ENCODE measurements at places on chromosomes 12 and 14.

GRCh38 chr12:96436366-96437170 is 36.3 kb upstream of the CDK17 start:
- DNase-seq = no peak

- DNase-seq = no peak
Measured at GRCh38 chr12:89468648-89469326, 55.8 kb downstream of the GALNT4 start.

DNA sequence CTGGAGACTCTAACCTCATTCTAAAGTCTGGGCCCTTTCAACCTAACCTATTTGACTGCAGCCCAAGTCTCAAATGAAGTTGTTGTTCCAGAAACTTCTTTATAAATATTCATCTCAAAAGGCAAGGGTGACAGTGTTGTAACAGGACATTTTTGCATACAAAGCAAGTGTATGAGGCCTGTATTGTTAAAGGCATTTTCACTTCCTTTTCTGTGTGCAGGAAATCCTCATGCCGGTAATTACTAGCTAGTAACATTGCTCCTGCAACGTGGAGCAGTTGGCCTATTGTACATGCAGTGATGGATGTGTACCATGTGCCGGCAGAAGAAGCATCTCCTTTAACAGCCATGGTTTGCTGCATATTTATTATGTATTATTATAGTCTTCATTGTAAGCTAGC is 156.5 kb upstream of the RMST start:
- no peak for DNase-seq

DNA sequence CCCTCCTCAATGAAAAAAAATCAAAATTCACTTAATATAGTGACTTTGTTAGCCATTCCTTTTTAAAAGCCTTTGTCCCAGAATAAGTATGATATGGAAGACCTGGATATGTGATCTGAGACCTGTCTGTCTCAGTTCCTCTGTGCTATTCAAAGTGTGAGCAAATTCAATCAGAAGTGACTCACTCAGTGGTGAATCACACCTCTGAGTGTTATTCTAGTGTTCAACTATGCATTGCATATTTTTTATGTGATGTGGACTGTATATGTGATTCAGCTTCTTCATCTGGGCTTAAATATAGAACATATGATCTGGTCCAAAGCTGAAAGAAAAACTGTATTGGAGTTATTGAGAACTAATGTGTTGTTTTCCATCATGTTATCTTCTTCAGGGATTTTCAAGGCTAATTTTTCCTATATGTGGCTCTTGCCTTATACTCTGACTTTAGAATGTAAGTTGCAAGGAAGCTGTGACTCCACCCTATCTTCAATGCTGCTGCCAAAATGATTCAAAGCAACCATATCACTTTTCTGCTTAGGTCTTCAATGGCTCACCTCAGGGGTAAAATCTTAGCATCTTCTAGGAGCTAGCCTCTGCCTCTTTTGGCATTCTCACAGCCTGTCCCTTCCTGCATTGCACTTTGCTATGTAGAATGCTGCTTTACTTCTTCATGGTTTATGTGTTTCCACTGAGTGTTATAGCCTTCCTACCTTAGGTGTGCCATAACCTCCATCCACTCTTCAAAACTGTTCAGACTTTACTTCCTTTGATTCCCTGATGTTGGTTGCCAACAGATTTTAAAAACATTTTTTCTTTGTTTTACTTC is 169.8 kb downstream of the OTOGL start:
- no peak for DNase-seq

GRCh38 chr14:92570674-92571262 is 57.2 kb downstream of the RIN3 start:
- DNase-seq = no peak

DNA sequence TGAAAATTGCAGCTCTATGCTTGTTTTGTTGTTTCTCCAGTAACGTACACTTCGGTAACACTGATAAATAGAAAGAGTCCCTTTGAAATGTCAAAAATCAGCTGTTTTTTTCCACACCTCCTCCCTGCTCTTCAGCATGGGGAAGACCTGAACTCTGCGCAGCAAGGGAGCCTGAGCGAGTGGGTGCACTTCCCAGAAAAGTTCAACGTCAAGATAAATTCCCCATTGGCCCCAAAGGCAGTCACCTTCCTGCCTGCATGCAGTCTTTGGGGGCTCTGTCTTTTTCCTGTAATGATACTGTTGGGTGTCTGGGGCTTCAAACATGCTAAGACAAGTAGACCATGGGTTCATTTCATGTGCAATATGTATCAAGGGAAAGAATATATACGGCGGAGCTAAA is 8.8 kb upstream of the FOXG1 start:
- DNase-seq = no peak

- DNase-seq = no peak
Measured at GRCh38 chr14:75310295-75311111, 31.9 kb downstream of the FOS start.

GRCh38 chr12:76777765-76778216 is 13.9 kb downstream of the ZDHHC17 start:
- no peak for DNase-seq

DNA sequence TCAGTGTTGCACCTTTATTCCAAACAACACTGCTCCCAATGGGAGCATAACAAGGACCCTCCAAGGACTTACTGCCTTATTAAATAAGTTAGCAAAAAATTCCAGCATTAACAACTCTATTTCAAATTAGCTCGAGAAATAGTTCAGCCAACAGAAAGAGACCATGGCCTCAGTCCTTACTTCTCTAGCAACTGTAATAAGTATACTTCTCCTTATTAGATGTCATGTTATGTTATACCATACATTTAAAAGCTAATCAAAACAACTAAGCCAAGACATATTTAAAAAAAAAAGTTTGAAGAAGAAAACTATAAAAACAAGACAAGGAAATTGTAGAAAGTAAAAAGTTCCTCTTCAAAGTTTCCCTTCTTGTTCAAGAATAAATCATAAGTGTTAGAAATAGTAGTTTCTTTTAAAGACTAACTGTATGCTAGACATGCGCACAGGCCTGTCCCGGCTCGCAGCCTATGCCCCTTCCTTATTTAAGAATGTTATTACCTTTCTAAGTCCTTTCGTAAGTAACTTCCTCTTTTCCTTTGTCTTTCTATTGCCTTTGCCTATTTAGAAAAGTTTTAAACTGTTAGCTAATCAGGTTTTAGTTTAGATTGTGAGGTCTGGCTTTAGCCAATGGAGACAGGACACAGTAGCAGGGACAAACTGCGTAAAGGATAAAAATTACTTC is 68.6 kb downstream of the RESF1 start:
- no peak for DNase-seq
